Naive thymus-derived CD8-positive, alpha-beta T cell (primary cell): ENCODE measurements at places on chromosomes 3 and 15. TPM values are rescaled to one million over a fixed set of nuclear protein-coding genes. Genes with fewer than 3 reads are reported as not detected.

Gene SLC9A9
- total RNA-seq = 9.6 TPM

Gene ASB7
- total RNA-seq = 20.5 TPM

Gene C3orf80
- total RNA-seq = not detected

Gene B2M
- 7,046 TPM for total RNA-seq

Gene GOLGA6A
- 0.39 TPM for total RNA-seq

Gene EEF1AKMT4
- 1.4 TPM for total RNA-seq

Gene RASGRF1
- total RNA-seq = 0.14 TPM

Gene ABHD2
- total RNA-seq = 47.6 TPM

Gene HRG
- not detected for total RNA-seq

Gene GATA2
- total RNA-seq = not detected

Gene TNFSF10
- 9.3 TPM for total RNA-seq

Gene DNASE1L3
- 0.66 TPM for total RNA-seq

Gene NEIL1
- total RNA-seq = 6.1 TPM

Gene ATP8B4
- total RNA-seq = 0.99 TPM

Gene GNB4
- total RNA-seq = 1.3 TPM

Gene ROBO1
- total RNA-seq = 12.5 TPM

Gene SLC51B
- total RNA-seq = not detected

Gene CHRD
- not detected for total RNA-seq

Gene CCR9
- total RNA-seq = 1.9 TPM

Gene ATP13A4
- total RNA-seq = 4.6 TPM
